CD4-positive, alpha-beta T cell treated with Interleukin-1 beta for 1 hour (primary cell): ENCODE measurements at places on chromosomes 3 and 15.

GRCh38 chr3:159528251-159528895, 460.3 kb upstream of the IL12A start:
- no peak for DNase-seq

- DNase-seq: no peak
Observed at GRCh38 chr3:82587174-82587573, 825.7 kb upstream of the GBE1 start.

GRCh38 chr3:169362868-169363267, 300.6 kb downstream of the MECOM start:
- no peak for DNase-seq

DNA sequence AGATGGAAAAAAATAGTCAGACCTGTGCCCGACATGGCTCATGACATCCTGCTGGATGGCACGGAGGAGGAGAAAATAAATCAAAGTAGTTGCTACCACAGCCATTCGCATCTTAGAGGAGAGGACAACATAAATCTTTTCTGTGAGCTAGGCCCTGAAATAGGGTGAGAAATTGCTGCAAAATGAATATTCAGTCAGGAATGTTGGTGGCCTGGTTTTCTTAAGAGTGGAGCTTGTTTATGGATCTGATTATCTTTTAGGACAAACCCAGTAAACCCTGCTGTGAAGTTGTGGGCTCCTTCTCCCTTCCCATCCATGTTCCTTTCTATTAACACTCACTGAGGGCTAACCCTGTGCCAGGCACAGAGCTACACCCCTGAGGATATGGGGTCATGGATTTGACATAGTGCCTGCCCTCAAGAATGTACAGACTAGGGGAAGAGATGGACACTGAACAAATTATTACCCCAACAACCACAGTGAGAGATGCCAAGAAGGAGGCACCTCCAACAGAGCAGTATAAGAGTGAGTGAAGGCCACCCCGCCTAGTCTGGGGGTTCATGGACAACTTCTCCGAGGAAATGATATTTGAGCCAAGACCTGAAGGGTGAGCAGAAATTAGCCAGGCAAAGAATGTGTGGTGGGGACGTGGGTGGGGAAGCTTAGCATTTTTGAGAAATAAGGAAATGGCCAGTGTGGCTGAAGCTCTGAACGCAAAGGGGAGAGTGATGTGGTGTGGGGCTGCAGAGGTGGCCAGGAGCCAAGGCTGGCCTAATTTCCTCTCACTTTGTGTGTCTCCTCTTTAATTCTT, 68.9 kb upstream of the ARL8B start:
- DNase-seq: no peak

- DNase-seq: no peak
Observed at GRCh38 chr15:30824518-30825195, 79.1 kb upstream of the FAN1 start.

DNA sequence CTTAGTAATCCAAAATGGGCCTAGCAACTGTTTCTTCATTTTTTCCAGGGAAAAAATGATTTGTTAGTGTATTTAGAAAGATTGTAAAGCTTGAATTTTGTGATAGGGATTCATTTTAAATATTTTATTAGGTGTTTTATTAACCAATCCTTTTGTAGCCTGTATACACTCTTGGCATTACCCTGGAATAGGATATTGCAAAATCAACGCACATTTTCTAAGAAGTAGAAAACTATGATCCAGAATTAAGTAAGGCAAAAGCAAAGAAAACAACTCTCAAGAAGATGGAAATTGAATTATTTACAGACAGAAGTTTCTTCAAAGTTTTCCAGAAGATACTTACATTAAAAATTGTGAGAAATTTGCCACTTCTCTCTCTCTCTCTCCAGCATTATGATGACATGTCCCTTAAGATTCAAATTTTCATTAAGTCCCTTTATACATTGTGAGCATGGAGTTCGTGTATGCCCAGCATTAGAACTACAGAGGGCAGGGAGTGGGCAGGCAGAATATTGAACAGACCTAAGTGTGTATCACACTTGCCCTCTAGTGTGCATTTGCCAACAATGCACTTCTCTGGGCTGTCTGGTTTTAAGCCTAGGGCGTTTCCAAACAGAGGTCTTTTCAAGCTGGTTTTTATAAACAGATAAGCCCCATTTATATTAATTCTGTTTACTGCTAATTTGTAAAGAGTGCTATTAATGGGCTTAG, 28.5 kb upstream of the CMSS1 start:
- peak; percentile 11 for DNase-seq

DNA sequence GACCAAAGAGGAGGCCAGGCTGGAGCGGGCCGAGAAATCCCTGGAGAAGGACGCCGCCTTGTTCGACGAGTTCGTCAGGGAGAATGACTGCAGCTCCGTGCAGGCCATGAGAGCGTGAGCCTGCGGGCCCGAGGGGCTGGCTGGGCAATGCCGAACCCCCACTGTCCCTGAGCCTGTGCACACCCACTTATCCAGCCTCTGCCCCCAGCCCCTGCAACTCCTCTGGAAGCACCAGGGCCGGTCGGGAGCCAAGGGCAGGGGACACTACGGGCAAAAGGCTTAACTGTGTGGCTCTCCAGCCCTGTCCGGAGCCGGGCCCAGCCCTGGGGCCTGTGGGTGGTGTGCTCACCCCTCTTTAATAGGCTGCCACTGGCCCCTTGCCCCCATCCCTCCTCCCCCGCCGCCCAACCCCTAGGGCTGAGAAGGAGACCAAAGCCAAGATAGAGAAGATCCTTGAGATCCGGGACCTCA, 24.0 kb downstream of the CFAP100 start:
- DNase-seq: no peak

DNA sequence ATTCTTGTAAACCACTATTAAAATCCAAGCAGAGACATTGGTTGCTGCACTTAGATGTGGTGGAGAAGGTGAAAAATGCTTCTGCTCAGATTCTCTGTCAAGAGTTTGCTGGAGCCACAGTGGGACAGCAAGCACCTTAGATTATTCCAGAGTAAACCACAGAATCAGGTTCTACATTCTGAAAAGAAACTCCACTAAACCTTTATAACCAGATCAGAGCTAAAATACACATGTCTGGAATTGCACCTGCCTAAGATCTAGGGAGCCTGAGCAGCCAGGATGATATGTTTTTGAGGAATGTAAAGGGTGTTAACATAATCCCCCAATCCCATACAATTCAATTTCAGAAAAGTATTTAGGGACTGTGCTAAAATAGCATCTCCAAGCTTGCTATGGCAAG, at the start of gene ZPLD1:
ZPLD1 (plus strand) TSS at position 301 of the 400 bp plus-strand sequence. CDS start 3,473 bp downstream, outside the sequence.
- no peak for DNase-seq

GRCh38 chr3:173921732-173922131, 524.2 kb downstream of the NLGN1 start:
- DNase-seq: no peak

DNA sequence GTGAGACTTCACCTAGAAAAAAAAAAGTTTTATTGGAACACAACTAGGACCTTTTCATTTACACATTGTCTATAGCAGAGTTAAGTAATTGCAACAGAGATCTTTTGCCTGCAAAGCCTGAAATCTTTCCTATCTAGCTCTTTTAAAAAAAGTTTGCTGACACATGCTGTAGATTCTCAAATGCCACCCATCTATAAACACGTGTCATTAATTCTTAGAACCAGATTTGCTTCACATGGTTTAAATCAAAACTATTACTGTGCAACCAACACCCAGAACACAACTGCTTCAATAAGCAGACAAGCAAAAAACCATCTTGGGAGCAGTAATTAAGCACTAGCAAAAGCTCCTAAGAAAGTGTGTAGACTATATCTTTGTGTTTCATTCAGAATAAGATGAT, 55.0 kb downstream of the OXSM start:
- no peak for DNase-seq

DNA sequence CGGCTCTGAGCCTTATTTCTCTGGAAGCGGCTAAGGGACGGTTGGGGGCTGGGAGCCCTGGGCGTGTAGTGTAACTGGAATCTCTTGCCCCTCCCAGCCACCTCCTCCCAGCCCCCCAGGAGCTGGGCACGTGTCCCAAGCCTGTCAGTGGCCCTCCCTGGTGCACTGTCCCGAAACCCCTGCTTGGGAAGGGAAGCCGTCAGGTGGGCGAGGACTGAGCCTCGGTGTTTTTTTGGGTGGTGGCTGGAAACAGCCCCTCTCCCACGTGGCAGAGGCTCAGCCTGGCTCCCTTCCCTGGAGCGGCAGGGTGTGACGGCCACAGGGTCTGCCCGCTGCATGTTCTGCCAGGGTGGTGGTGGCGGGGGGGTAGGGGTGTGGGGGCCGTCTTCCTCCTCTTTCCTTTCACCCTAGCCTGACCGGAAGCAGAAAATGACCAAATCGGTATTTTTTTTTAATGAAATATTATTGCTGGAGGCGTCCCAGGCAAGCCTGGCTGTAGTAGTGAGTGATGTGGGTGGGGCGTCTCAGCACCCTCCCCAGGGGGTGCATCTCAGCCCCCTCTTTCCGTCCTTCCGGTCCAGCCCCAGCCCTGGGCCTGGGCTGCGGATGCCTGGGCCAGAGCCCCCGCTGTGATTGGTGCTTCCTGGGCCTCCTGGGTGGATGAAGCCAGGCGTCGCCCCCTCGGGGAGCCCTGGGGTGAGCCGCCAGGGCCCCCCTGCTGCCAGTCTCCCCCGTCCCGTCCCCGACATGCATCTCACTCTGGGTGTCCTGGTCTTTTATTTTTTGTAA, 58.8 kb upstream of the GOLGA8A start:
- DNase-seq: no peak

GRCh38 chr3:143795874-143796273, 52.4 kb downstream of the SLC9A9 start:
- no peak for DNase-seq

- DNase-seq: no peak
Observed at GRCh38 chr3:11619461-11619860, 24.3 kb downstream of the VGLL4 start.

DNA sequence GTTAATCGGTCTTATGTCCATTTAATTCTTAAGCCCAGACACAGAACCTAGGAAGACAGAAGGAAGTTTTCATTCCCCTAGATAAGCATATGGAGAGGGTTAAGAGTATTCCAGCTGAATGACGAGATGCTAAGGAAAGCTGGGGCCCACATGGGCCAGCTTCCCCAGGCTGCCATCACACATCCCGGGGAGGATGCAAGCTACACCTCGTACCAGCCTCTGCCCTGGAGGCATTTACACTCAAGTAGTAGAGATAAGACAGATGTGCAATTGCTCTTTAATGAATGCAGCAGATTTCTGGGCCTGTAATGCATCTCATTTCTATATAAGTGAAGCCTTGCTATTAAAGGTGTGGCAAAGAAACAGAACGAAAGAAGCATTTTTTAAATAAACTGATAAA, 144.5 kb downstream of the MEX3B start:
- DNase-seq: no peak

DNA sequence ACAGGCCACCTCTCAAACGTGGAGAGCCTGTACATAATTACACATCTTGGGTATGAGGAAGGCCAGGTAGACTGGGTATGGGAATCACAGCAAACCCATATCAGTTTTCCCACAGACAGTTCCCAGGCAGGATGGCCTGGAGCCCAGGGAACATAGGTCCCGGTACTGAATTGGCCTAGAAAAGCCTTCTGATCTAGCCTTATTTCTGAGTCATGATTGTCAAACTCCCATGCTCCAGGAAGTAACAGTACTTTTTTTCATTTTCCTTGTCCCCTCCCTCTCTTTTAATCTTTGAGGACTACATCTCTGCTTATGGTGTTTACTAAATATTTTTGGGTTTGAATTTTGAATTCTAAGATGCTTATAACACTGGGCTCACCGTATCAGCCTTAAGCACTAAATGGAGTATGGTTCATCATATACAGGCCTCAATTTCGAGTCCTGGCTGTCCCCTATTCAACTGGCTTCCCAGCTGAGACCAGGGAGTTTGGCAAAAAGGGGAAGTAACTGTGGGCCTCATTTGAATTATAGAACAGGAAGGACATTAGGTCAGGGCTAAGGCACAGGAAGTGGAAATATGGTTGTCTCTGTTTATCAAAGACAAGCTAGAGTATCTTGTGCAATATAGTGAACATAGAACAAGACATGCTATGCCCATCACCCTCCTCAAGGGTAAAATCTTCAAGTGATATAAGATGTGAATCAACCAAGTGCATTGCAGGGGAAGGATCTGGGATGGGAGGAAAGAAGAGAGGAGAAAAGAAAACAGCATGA, 494.6 kb downstream of the NTRK3 start:
- DNase-seq: peak; percentile 1

- DNase-seq: peak; percentile 33
Observed at GRCh38 chr3:52742418-52743041, 28.2 kb downstream of the NEK4 start.

GRCh38 chr3:140719841-140720614, 42.2 kb downstream of the TRIM42 start:
- no peak for DNase-seq

GRCh38 chr3:46191730-46192129, 16.4 kb downstream of the CCR1 start:
- DNase-seq: no peak

DNA sequence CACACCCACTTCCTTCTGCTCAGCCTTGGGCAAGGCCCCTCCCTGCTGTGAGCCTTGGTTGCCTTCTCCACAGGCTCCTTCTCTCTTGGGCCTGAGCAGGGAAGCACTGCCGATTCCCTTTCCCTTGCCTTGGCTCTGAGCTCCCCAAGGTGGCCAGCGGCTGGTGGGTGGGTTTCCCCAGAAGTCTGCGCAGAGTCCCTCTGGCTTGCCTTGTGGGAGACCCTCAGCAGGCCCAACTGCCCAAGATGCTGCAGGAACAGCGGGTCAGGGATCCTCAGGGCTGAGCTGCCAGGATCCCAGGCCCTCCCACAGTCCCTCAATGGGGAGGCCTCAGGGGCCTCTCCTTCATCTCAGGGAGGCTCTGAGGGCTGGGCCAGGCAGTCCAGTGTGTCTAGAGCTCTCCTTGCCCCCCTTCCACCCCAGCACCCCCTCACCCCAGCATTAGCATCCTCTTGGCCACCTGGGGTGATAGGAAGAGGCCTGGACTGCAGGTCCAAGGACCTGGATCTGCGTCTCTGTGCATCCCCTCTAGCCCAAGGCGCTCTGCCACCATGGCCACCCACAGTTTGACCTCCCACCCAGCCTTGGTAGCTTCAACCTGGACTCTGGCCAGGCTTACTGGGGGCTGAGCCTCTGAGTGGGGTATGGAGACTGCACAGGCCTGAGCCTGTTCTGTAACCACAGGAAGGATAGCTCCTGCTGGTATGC, 68.6 kb downstream of the EXOG start:
- no peak for DNase-seq

GRCh38 chr15:101187820-101188636, 63.8 kb downstream of the CHSY1 start:
- DNase-seq: no peak

DNA sequence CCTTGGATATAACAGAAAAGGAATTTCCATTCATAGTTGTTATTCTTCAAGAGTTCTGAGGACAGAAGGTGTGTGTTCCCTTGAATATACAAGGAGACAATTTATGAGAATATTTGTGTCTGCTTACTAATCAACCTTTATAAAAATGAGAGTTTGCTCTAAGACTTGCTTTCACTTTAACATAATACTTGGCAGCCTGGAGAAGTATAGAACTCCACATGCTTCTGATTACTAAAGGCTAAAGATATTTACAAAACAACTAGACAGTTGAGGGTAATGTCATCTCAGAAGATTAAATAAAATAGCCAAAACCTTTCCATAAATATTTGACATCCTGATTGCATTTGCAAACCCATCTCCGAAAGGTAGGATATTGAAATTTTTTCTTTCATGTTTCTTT, 727.1 kb upstream of the NAALADL2 start:
- DNase-seq: no peak

- DNase-seq: no peak
Observed at GRCh38 chr3:134568790-134569189, 82.0 kb downstream of the KY start.

- DNase-seq: no peak
Observed at GRCh38 chr3:12131351-12132090, 27.2 kb downstream of the TIMP4 start.
